GM23248 (cell line): ENCODE measurements at places on chromosomes 11 and 22. TPM values are rescaled to one million over a fixed set of nuclear protein-coding genes. Genes with fewer than 3 reads are reported as not detected.

The MYO7A gene
- not detected in 2 replicates for total RNA-seq

The CLMP gene
- 195 and 215 TPM in 2 replicates for total RNA-seq

The PRRG4 gene
- total RNA-seq: not detected in 2 replicates

The C11orf42 gene
- total RNA-seq: not detected in 2 replicates

The C1QTNF5 gene
- total RNA-seq: 23.4 and 27.9 TPM in 2 replicates

The FDX1 gene
- 8.5 and 12.2 TPM in 2 replicates for total RNA-seq

The SYT9 gene
- total RNA-seq: not detected in 2 replicates

The FOLR3 gene
- 0.43 and 4.3 TPM in 2 replicates for total RNA-seq

The KBTBD3 gene
- 1.3 and 3.6 TPM in 2 replicates for total RNA-seq

The MUC5AC gene
- total RNA-seq: not detected in 2 replicates

The SYNGR1 gene
- total RNA-seq: 5.2 and 6.1 TPM in 2 replicates

The CALCB gene
- total RNA-seq: not detected in 2 replicates

The ZNF280A gene
- not detected in 2 replicates for total RNA-seq

The GAB4 gene
- not detected in 2 replicates for total RNA-seq

The TSKU gene
- 30.6 and 40.1 TPM in 2 replicates for total RNA-seq

The ZNF215 gene
- 3.5 and 4.9 TPM in 2 replicates for total RNA-seq

The CFL1 gene
- 1,045 and 1,312 TPM in 2 replicates for total RNA-seq

The FGF4 gene
- total RNA-seq: not detected in 2 replicates

The SAA1 gene
- total RNA-seq: not detected in 2 replicates
